SHP77 (cell line): ENCODE measurements at places on chromosomes 16 and 17.
A peak's percentile ranks its signal among the peaks of the same experiment; 100 is the strongest.

GRCh38 chr17:78109489-78109761 is 19.1 kb downstream of the TMC6 start:
- DNase-seq: no peak

GRCh38 chr16:2526135-2526534 is 5.1 kb downstream of the CEMP1 start:
- no peak for DNase-seq

- no peak for DNase-seq
These were observed 8.3 kb upstream of the SPNS3 start for GRCh38 chr17:4425398-4425797.

DNA sequence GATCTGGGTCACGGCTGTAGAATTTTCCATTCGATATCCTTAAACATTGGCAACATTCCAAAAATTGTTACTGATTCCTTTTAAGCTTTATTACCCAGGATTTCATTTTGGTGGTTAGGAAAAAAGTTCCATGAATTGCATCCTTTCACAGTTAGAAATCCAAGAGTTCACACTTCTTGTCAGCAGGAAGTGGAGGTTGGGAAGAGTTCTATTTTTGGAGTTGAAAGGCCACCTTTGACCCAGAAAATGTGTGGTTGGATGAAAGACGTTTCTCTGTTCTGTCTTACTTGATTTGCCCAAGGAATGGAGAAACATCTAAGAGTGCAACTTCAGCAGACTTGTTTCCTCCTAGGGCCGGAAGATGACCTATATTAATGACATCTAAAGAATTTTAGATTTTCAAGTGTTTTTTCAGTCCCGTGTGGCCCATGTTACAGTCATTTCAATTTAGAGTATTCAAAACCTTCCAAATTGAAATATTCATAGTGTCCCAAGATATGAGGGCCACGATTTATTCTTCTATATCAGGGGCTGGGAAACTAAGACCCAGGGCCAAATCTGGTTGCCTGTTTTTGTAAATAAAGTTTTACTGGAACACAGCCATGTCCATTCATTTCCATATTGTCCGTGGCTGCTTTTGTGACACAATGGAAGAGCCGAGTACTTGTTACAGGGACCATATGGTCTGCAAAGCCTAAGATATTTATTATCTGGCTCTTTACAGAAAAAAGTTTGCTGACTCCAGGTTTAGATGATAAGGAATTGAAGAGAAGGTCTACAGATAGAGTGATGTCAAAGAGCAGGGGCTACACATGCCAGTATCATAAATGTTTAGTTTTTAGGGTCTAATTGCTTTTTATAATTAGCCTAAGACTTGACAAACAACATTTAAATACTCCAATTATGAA is 50.2 kb downstream of the CDK5R1 start:
- no peak for DNase-seq

- DNase-seq: no peak
These were observed 37.9 kb downstream of the SNX20 start for GRCh38 chr16:50643192-50643591.

- no peak for DNase-seq
These were observed 135.5 kb downstream of the HAPSTR1 start for GRCh38 chr16:9226924-9227323.

- peak; percentile 50 for DNase-seq
These were observed 4.7 kb downstream of the PFAS start for GRCh38 chr17:8253801-8254200.

DNA sequence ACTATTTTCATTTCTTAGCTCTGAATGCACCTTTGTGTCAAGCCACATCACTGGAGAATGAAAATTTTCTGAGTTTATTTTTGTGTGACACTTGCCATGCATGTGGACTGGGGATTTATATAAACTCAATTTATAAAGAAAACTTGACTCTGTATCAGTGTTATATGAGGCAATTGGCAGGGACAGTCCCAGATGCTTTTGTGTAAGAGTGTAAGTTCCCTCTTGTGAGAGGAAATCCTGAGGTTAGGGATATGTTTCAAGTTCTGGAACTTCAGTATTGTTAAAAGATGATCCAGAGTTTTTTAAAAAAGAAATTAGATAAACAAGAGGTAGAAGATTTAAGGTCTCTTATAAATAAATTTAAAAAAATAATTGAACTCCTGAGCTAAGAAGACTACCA is 10.9 kb upstream of the CCL8 start:
- no peak for DNase-seq

DNA sequence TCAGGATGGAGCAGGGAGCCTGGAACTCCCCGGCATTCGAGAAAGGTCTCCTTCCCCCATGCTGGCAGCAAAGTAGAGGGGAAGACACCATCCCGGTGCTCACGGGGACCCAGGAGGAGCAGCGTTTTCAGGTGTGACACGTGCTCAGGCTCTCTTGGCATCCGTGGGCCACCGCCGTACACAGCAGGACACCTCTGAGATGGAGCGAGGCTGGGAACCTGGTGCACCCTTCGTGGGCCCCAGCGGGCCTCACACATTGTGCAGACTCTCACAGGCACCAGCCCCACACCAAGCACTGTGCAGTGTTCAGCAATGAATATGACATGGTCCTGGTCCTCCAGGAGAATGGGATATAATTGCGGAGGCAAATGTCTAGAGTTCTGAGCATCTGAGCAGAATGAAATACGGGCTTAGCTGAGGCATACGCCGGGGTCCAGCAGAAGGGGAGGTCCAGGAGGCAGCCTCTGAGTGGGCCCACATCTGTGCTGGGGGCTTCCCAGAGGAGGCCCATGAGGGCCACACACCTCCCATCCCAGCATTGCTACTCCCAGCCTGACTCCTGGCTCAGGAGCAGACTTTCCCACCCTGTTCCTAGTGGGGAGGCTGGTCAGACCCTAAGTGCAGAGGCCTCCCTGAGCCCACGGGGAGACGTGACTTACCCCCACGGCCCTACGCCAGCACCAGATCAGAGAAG is 72.6 kb downstream of the ABR start:
- DNase-seq: no peak

DNA sequence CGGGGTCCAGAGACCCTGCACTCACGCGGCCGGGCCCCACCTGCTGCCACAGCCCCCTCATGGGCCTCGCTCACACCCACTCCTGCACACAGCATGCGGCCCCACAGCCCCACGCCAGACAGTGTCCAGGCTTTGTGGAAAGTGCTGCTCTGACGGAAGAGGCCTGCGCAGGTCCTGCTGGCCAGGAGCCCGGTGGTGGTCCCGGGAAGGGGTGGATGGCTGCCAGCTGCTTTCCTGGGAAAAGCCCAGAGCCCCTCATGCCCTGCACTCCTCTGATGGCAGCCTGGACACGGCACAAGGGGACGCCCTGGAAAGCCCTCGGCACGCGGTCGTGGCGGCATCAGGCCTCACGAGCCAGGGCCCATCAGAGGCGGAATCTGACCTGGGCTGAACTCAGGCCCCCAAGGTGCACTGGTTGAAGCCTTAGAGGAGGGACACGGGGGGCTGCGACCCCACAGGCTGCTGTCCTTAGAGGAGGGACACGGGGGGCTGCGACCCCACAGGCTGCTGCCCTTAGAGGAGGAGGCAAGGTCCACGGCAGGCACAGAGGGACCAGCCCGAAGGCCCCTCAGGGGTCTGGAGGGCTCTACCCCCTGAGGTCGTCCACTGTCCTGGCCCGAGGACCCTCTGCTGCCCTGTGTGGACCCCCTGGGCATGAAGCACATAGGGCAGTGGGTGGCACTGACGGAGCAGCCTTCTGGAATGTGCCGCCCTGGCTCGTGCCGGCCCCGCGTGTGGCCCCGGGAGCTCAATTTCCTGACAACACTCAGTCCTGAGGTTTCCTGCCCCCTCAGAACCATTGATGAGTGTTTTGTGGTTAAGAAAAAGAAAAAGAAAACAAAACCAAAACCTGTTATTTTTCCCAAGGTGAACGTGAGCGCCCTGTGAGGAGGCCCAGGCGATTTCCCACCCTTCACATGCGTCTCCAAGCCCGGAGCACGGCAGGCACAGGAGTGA is 22.1 kb downstream of the SOX8 start:
- DNase-seq: no peak

GRCh38 chr17:29178750-29179231 is 1.4 kb downstream of the MYO18A start:
- no peak for DNase-seq

DNA sequence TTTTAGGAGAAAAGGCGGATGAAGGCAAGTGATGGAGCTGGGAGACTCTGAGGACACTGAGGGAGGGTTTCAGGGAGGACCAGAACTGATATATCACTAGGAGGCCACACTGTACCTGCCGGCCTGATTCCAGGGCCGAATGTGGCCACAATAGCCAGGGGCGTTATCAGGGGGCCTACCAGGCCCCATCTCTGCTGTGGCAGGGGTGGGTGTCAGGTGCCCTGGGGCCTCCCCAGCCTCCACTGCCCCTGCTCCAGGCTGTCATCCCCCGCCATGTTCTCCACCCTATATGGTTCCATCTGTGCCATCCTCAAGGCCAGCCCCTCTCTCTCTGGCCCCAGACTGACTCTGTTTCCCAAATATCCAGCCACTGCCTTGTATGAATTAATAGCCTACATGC is 246.5 kb downstream of the GSG1L start:
- no peak for DNase-seq

DNA sequence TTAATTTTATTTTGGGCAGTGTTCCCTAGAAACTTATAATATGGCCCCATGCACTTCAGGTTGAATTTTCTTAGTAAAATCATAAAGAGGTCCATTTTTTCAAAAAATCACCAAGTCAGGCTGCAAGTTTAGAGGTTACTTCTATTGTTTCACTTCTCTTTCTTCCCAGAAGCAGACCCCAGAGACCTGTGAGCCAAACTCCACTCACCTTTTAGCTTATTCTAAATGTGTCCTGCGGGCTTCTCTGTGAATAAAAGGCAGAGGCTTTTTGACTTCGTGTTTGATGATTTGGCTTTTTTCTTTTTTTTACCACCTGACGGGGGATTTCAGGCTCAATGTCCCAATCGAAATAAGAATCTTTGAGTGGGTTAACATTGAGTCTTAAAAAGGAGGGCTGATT is 7.4 kb downstream of the PRKCB start:
- no peak for DNase-seq

- no peak for DNase-seq
These were observed 12.6 kb upstream of the SLC12A3 start for GRCh38 chr16:56852401-56852730.

DNA sequence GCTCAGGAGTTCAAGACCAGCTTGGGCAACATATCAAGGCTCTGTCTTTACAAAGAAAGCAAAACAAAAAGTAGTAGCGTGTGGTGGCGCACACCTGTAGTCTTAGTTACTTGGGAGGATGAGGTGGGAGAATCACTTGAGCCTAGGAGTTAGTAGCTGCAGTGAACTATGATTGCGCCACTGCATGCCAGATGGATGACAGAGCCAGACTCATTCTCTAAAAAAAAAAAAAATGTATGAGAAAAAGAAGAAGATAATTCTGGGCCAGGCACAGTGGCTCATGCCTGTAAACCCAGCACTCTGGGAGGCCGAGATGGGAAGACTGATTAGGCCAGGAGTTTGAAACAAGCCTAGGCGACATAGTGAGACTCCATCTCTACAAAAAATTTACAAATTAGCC is 28.5 kb downstream of the STAT5B start:
- DNase-seq: no peak

DNA sequence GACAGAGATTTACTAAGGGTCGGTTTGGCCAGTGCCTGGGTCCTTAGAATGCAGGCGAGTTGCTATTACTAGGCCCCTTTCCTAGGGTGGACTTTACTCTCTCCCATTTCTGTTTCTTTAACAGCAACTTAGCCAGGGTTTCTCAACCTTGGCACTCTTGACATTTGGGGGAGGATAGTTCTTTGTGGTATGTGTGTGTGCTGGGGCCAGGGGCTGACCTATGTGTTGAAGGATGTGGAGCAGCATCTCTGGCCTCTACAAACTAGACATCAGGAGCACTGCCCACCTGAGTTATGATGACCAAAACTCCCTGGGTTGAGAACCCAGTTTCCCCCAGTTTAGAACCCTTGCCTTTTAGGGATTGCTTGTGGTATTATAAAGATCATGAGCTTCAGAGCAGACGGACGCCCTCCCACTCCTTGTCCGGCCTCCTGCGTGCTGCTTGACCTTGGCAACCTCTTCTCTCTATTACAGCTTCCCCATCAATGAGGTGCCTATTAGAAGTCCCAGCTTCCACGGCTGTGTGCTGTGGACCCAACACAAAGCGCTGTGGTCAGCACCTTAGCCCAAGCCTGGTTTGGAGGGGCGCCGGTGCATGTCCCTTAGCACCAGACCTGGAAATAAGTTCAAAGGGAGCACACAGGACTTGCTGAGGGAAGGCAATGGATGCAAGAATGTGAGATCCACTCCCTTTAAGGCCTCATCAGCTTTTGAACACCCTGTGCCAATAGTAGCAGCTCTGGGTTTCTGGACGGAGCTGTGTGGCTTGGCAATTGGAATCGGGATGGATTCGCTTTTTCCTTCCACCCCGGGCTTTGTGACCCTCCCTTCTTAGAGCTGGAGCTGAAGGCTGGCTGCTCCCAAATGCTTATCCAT is 239.2 kb upstream of the MAF start:
- no peak for DNase-seq

DNA sequence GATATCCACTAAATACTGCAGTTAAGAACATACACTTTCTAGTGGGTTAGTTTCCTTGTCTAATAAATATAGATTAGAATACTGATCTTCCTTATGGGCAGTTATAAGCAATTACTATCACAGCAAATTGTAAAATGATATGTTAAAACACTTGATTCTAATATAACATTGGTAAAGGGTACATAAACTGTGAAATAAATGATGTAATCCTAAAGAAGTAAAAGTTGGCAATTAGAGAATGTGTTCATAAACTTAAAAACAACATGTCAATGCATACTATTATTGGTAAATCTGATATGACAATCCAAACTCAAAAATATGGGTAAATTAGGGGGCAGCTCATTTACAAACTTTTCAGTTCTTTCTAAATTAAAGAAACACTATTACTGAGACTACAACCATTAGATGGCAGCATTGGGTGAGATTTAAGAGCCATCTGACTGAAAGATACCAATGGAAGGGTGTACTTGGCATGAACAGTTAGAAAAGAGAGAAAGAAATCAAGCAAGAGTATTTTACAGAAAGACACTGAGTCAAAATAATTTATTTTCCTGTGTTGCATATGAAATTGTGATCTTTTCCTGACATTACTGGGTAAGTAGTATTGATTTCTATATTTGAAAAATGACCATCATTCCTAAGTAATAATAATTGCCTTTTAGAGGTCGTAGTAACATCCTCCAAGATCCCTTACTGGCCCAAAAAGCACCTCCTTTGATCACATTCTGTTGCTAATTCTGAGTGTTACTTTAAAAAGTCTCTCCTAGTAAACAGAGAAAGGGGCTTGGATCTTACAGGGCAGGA is 119.6 kb downstream of the SPAG9 start:
- DNase-seq: peak; percentile 55

- peak; percentile 37 for DNase-seq
These were observed 37.7 kb upstream of the TOB1 start for GRCh38 chr17:50903604-50904517.

GRCh38 chr16:73428121-73428520 is 380.2 kb upstream of the ZFHX3 start:
- no peak for DNase-seq
